ENCODE measurements at places on chromosomes 7 and 10.

- no peak for DNase-seq
Measured at GRCh38 chr10:125333209-125333591, 172.8 kb upstream of the CTBP2 start.

DNA sequence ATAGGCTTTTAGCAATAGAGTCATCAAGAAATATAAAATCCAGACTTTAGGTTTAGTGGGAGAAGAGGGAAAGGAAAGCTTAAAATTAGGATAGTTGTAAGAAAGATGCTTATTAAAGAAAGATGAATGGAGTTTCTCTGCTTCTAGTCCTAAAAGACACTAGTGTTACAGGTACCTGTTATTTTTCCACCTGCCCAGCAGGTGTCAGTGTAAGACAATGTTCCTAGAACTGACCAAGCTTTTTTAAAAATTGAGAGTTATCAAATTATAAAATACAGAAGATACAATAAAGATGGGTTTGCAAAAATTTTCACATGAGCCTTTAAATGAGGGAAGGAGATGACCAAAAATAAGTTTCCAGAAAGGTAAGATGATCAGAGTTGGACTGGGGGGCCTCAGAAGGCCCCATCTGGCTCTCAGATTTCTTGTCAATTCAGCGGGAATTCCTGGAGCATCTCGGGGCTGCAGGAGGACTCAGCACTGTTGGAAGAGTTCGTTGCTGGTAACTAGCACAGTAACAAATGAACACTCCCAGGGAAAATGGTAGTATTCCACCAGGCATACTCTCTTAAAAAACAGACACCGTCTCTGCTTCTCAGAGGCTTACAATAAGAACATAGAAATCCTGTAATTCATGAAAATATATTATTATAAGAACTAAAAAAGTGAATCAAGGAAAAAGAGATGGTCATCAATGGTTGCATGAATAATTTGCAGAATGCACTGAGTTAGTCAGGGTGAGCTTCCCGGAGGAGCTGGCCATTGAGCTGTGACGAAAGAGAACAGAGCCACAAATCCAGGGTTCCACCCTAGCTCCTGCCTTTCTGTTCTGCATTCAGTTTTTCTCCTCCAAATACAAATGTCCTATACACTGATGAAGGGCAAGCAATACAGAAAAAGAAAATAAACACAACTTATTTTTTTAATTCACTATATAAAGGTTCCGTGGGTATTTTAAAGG, 71.8 kb upstream of the PIK3CG start:
- DNase-seq, result no peak

DNA sequence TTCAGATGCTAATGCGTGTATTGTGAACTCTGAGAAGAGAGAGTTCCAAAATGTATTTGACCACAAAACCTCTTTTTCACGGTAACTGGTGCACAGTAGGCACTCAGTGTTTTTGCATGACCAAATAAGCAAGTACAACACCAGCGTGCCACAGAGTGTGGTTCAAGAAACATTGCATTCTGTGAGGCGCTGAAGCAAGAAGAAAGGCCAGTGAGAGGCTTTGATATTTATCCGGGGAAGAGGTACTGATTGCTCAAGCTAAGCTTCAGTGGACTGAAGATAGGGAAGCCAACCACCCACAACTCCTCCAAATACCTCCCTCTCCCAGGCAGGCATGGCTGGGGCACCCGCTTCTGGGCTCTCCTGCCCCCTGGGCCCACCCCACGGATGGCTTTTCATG, 611.2 kb downstream of the SDK1 start:
- no peak for DNase-seq

DNA sequence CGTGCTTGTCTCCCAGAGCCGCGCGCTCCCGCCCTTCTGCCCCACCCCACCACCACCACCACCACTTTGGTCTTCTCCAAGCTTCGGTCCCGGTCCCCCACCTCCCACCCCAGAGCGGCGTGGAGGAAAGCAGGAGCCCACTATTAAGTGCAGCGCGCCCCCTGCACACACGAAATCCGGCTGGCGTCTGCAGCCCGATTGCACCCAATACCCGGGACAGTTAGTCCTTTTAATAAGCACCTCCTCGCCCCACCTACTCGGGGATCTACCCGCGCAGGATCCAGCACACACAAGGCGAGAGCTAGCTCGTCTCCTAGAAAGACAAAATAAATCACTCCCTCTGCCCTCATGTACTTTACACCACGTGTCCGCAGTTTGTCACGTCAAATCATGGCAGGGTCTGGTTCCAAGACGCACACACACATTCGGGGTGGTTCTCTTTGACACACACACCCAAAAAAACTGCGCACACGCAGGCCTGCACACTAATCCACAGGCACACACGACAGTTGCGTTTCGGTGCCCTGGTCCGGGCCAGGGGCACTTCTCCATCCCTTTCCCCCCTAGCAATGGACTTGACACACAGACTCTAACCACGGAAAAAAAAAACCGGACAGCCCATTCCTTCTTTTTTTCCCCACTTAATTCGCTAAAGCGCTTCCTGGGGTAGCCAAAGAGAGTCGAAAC, 1.6 kb downstream of the SFMBT2 start:
- no peak for DNase-seq

- peak; percentile 81 for DNase-seq
Measured at GRCh38 chr7:29408841-29409243, 154.8 kb upstream of the PRR15 start.

DNA sequence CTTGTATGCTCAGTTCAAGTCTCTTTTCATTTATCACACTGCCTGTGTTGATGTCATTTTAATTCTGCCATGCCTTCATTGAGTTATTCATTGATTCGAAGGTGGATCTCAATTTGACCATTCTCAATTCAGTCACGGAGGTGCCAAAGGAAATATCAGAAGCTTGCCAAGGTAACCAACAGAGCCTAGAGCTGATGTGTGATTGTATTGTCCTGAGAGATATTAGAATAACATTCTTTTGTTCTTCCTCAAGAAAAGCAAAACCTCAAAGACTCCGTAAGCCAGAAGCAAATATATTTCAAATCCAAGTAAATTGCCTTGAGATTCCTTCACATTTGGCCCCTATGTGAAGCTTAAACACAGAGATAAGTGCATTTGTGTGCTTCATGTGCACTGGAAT, 345.3 kb downstream of the CXCL12 start:
- no peak for DNase-seq

DNA sequence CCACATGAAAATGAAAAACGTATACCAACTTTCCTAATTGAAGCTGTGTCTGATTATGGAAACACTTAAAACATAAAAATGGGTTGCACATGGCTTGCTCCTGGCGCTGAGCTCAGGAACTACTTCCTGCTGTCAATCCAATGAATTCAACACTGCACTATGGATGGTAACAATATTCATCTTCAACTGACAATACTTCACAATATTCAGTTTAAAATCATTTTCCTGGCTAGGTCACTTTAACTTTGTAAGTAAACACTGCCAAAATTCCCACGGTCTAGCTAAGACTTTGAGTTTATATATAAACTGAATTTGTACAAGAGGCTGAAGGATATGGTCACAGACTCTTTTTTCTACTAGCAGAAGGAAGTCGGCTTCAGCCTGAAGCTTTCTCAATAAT, 556.9 kb downstream of the TNS3 start:
- no peak for DNase-seq

DNA sequence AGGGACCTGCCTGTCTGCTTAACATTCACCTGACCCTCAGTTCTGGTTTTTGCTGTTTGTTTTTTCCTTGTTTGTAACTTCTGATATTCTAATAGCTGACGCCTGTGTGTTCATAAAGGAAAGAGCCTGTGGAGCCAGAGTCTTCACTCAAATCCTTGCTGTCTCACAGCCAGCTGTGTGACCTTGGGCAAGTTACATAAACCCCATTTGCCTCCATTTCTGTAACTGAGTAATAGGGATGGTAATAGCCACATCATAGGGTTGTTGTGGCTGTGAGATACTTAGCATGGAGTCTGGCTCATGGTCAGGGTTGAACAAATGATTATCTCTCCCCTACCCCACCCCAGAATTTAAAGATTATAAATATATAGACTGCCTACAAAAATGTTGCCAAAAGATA, 27.0 kb downstream of the WBP1L start:
- no peak for DNase-seq

- no peak for DNase-seq
Measured at GRCh38 chr10:34859170-34859569, 44.1 kb upstream of the PARD3 start.

All from DMS 273 treated with DMSO at 0.1 percent for 48 hours (cell line).